ENCODE measurements at places on chromosomes 7 and 10.
A peak's percentile ranks its signal among the peaks of the same experiment; 100 is the strongest.

DNA sequence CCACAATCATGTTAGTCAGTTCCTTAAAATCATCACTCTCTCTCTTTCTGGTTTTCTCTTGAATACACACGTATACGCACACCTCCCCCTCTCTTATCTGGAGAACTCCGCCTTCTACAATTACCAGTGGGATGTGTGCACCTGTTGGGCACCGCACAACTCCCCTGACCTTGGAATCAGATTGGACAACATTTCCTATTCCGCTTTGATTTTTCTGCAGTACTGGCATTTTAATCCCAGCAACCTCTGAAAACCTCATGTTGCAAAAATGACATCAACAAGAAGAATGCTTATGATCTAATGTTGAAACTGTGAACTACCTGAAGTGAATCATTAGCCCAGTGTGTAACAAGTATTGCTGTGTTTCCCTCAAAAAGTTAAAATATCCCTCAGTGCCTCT, 109.6 kb downstream of the KIAA1217 start:
- no peak for DNase-seq

GRCh38 chr10:96359616-96360015, 814 bp upstream of the OPALIN start:
- no peak for DNase-seq

GRCh38 chr7:133829336-133829897, 297.7 kb upstream of the LRGUK start:
- no peak for DNase-seq

DNA sequence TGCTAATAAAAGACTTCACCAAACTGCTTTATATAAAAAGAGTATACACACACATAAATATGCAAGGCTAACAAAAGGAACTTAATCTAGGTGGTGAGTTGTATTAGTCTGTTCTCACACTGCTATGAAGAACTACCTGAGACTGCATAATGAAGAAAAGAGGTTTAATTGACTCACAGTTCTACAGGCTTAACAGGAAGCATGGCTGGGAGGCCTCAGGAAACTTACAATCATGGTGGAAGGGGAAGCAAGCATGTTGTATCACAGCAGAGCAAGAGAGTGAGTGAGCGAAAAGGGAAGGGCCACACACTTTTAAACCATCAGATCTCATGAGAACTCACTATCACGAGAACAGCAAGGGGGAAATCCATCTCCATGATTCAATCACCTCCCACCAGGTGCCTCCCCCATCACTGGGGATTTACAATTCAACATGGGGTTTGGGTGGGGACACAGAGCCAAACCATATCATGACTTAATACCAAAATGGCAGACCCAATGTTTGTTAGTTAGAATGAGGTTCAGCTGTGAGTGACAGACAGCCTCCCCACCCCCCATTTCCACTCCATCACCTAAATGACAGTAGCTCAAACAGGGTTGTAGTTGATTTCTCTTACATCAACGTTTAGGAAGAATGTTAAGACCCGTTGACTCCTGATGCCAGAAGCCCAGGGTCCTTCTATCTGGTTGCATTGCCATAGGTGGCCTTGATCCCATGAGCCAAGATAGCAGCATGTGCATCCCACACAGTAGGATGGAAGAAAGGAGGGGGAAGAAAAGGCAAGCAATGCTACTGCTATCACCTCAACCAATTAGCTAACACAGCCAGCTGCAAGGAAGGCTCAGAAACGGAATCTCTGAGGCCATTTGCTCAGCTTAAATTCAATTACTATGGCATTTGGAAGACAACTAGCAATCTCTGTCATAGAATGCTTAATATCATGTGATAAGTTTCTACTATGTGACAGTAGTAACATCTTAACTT, 77.0 kb downstream of the CCDC71L start:
- DNase-seq = no peak

DNA sequence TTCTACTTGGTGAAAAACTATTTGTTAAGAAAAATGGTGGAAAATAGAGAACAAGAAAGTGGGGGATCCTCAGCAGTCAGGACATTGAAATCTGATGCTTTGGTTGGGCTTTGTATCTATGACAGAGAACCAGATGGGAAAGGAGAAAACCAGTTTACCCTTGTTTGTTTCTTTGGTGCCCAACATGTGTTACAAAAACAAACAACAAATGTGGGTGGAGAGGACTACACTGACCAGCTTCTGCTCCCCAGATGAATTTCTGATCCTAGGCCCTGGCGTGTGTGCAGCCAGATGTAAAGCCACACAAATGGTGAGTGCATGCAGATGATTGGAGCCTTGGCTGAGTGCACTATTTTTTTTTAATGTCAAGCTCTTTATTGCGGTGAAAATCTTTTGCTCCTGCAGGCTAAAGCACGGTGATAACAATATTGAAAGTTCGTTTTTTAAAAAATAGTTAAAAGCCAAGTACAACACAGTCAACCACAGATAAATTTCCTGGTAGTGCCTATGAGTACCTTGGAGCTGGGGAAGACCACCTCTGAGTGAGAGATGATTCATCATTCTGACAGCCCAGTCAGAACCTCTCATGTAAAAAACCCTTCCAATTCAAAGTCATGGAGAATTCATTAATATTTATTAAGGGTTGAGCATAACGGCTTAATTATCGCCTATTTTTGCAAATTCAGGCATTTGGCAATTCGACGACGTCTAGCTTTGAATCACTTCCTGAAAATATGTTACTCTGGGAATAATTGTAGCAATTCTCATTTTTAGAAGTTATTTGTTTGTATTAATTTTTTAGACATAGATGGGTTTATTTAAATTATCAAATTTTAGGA, 163.7 kb downstream of the AGMO start:
- no peak for DNase-seq

DNA sequence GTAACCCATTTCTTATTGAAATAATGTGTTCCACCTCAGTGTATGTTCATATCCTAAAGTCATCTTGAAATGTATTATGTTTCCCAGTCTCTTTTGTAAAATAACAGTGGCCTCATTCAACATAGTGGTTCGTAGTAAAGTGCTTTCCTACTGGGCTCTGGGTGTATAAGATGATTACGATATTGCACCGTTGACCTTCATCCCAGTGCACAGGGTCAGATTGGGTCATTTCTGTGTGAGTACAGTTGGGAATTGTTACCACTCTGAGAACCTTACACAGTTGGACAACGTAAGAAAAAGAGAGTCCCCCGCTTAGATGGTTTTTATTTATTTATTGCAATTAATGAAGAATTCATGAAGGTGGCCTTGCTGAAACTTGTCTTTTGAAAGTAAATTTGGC, 135.6 kb downstream of the CHN2 start:
- no peak for DNase-seq

DNA sequence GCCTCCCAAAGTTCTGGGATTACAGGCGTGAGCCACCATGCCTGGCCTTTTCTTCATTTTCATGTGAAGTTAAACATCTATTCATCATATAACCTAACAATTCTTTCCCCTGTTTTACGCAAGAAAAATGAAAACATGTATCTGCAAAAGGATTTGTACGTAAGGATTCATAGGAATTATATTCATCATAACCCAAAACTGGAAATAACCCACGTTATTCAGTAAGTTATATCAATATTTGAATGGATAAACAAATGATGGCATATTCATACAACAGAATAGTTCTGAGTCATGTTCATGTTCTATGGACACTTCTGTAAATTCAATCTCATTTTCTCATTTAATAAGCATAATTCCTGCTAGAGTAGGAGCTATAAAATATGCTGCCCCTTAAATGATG, 35.2 kb upstream of the CAV2 start:
- no peak for DNase-seq

DNA sequence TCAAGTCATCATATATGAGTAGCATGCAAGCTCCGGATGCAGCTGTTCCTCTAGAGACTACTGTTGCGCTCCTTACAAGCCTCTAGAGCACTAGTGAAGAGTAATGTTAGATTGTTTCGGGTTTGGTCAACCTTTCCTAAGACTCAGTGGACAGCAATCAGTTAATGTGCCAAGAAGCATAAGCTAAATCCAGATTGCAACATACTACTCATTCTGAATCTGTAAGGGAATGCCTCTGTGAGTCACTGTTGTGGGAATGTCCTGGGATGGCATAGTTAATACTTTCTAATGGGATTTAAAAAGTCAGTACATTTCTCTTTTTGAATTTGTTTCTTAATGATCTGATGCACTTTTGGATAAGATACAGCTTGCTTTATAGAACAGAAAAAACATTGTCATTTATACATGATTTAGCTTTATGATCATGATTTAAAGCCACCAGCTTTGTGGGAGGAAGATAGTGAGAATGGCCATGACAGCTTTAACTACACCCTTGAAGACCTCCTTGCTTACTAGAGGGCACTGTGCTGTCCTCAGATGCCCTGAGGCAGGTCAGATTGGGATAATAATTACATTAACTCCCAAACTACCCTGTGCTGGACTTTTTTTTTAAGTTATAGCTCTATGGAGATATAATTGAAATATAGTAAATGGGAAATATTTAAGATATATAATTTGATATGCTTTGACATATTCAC, 138.4 kb downstream of the SDK1 start:
- no peak for DNase-seq

- no peak for DNase-seq
These were observed at the start of gene GPNMB for GRCh38 chr7:23246555-23246954. Gene GPNMB (plus strand): TSS chr7:23246775. CDS start chr7:23246858, 83 bp downstream.

GRCh38 chr10:132737390-132738048, 48.4 kb downstream of the NKX6-2 start:
- DNase-seq = no peak

DNA sequence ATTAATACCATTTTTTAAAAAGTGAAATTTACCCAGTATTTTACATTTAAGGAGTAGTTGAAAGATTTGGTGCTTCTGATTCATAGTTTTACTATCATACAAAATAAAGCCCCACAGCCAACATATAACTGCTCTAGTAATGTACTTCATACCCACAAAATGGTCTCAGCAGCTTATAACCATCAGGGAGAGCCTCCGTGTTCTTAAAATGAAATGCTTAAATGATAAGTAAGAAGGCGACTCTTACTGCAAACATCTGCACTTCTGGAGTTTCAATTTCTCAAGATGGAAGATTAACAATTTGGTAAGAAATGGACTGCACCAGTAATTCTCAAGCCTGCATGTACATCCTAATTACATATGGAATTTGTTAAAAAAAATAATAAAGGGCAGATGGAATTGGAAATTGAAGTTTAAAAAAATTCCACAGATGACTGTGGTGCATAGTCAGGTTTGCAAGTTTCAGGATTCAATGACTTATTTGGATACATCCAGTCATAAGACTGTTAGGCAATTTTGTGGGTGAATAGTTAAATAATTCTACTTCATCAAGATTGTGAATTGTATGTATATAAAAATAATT, 461.0 kb downstream of the KIF20B start:
- no peak for DNase-seq

GRCh38 chr10:124494046-124494807, 32.6 kb downstream of the LHPP start:
- no peak for DNase-seq

DNA sequence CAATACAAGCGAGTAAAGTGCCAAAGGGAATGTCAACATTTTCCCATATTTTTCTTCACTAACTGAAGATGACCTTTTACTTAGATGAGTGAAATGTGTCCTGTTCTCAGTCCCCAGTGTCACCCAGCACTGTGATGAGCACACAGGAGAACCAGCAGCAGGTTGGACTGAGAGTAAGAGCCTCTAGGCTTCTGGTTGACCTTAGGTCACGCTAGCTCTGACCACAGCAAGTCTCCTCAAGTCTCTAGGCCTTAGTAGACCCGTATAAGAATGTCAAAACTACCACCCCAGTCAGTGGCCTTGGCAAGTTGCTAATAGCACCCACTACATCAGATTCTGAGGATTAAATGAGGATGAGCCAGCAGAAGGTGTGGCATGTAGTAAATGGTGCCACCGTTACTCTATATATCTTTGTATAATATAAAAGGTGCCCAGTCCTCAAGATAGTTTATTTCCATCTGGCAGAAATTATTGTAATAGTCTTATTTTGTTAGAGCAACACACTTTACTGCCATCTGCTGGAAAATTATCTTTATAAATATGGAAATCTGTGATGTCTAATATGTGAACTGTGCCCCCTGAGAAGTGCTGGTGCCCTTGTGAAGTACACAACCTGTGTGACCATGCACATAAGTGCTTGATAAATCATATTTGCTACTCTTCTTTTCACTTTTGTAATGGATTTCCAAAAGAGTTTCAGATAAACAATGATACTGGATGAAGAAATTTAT, 75.7 kb downstream of the SPAG6 start:
- DNase-seq = peak; percentile 47

GRCh38 chr10:110017052-110017451, 9.3 kb downstream of the ADD3 start:
- DNase-seq = no peak

DNA sequence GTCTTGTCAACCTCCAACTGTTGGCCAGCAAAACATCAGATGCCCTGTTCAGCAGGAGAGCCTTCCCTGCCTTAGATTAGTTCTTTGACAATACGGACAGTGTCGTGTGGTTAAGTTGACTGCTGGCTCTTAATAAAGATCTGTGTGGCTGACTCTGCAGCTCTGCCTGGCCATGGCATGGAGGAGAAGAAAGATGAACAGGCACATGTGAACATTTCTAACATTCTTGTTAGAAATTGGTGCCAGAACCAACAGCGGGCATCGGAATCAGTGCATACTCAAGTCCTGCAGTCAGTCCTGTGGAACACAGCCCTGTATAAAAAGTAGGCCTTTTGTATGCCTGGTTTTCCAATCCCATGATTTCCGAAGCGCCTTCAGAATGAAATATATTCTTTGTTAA, 455.6 kb downstream of the POM121L12 start:
- no peak for DNase-seq

DNA sequence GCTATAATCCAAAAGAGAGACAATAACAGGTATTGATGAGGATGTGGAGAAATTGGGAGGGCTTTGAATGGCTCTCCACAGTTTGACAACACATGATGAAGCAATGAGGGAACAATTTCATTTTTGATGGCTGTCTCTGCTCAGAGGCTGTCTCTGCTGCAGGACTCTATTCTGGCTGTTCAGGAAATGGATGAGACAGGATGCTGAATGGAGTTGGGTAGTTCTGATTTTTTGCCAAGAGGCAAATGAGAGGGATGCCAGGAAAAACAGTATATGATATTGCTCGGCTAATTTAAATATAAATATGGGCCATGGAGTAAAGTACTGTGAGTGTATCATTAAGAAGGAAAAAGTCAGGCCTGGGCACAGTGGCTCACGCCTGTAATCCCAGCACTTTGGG, 16.8 kb downstream of the APBB1IP start:
- DNase-seq = no peak

GRCh38 chr7:2165610-2166594, 66.8 kb downstream of the MAD1L1 start:
- no peak for DNase-seq

DNA sequence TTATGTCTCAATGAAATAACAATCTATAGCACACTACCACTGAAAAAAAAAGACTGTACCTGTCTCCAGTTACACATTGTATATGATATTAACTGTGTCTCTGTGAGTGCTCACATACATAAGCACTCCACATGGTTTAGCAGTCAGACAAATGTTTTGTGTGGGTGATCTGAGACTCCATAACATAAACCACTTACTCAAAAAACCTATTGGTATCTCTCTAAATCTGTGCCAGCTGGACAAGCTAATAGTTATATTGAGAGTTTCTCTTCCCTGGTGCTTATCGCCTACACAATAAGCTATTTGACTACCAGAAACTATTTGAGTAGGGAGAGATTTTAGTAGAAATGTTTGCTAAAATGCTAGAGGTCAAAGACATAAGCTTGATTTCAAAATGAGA, 190.1 kb upstream of the AGR3 start:
- DNase-seq = no peak

Data from CD4-positive, alpha-beta T cell treated with Interleukin-1 beta for 1 hour (primary cell).